Right forelimb (tissue), 1 donor: ENCODE measurements at places on chromosomes 12 and 14.

GRCh38 chr12:121505513-121505912 is 75.3 kb downstream of the KDM2B start:
- no peak for DNase-seq

DNA sequence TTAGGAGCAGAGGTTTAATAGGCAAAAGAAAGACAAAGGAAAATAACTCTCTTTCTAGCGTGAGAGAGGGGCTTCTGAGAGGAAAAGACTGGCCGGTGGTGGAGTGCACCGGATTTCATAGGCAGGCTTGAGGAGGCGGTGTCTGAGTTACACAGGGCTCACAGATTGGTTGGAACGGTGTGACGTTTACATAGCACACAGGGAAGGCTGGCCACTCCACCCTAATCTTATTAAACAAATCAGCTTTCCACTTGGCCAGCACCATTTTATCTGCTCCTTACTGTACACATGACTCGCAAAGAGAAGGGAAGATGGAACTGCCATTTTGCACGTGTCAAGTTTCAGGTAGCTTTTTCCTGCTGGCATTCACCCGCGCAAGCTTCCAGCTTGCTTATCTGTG is 587.7 kb downstream of the RPL10L start:
- DNase-seq: no peak

DNA sequence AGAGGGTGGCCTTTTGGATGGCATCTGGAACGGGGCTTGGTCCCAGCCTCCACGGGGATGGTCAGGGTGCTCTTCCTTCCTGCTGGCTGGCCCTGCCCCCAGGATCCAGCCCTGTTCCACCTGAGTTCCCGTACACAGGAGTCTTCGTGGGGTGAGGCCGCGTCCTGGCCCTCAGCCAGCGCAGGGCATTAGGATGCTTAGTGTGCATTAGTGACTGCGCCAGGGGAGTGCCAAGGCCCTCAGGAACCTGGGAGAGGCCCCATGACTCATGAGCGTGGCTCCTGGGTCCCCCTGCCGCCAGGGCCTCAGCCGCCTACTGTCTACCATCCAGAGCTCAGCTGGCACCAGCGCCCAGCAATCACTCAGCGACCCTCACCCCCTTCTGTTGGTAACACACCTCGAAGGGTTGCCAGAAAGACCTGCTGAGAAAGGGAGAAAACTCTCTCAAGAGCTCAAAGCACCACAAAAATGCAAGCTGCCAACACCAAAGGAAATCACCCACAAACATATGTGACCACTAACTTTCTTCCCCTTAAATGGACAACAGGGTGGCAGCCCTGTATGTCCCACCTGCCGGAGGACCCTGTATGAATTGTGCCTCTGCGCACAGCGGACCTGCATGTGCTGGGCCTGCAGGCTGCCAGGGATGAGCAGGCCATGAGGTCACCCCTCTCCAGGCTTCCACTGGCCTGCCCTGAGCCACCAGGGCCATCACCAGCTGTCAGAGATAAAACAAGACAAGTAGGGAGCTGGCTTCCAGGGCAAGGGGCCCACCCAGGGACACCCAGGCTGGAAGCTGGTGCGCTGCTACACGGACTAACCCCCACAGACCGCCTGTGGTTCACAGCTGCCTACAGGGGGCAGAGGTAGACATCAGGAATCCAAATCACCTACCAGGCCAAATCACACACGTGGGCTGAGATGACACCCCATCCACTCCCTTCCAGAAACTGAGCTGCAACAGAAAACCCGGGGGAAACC is 28.7 kb downstream of the CCDC85C start:
- DNase-seq: no peak

DNA sequence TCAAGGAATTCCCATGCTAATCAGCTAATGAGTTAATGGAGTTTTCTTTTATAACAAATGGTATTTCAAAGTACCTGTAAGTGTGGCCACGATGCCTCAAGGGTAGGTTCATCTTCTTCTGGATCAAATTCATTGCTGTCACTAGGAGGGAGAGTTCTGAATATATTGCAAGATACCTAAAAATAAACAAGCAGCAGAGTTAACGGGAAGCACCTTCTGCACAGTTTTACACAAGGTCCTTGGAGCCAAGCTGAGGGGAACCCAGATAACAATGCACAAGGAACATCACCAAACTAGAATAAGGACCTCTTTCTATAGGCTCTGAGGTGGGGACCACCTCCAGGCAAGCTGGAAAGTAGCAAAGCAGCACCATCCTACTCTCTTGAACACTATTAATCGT is 103.2 kb upstream of the GPHB5 start:
- no peak for DNase-seq

DNA sequence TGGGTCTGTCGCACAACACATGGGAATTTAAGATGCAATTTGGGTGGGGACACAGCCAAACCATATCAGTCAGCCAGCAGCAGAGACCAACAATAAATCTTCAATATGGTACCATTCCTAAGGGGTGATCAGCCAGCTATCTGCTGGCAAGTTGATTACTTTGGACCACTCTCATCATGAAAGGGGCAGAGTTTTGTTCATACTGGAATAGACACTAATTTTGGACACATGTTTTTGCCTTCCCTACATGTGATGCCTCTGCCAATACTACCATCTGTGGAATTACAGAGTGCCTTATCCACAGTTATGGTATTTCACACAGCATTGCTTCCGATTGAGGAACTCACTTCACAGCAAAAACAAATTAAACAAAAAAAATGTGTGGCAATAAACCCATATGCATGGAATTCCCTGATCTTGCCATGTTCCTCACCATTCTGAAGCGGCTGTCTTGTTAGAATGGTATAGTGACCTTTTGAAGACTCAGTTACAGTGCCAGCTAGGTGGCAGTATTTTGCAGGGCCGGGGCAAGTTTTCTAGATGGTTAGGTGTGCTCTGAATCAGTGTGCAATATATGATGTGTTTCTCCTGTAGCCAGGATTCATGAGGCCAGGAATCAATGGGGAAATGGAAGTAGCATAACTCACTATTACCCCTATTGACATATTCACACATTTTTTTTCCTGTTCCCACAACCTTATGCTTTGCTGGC is 179.0 kb upstream of the IGF1 start:
- DNase-seq: no peak
